ENCODE measurements at places on chromosomes 1 and 21.

DNA sequence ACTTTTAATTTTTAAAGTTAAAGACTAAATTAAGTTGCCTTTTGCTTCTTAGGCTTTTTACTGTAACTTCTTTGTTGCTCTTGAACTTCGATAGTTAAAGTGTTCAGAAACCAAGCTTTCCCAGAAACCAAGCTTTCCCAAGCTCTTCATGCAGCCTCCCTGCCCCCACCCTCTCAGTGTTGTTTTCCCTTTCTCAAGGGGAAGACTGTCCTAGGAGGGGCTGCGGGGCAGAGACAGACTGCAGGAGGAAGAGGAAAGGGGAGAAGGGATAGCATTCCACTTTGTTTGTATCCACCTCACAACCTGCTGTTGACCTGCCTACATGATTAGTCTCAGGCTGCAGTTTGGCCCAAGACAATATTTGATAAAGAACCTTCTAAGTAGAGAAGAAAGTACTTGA, 39.0 kb upstream of the DIPK1A start:
- no peak for DNase-seq

GRCh38 chr21:42652527-42653230, 742 bp upstream of the PDE9A start:
- DNase-seq, result no peak

- DNase-seq, result no peak
These were observed 1.4 kb downstream of the PI4KB start for GRCh38 chr1:151325646-151326429.

DNA sequence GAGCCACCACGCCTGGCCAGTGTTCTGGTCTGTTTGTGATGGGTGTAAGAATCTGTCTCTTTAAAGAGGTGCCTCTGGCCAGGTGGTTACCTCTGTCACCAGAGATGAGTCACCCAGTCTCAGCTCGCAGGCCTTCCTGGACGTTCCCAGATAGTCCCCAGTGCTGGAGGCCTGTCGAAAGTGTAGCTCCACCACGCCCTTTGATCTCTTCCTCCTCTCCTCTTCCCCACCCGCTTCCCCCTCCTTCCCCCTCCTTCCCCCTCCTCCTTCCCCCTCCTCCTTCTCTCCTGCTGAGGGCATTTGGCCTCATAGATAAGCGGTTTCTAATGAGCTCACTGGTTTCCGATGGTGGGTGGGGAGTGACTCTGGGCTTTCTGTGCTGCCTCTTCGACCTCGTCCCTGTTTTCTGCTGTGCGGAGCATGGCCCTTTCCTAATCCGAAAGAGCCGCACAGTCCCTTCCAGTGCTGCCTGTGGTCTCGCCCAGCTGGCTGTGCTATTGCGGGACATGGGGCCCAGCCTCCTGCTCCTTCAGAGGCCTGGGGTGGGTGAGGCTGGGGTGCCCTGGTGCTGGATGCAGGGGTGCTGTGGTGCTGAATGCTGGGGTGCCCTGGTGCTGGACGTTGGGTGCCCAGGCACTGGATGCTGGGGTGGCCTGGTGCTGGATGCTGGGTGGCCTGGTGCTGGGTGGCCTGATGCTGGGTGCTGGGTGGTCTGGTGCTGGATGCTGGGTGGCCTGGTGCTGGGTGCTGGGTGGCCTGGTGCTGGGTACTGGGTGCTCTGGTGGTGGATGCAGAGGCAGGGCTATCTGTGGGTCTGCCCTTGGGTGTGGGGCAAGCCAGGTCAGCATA, 19.2 kb downstream of the AGPAT3 start:
- DNase-seq, result no peak

DNA sequence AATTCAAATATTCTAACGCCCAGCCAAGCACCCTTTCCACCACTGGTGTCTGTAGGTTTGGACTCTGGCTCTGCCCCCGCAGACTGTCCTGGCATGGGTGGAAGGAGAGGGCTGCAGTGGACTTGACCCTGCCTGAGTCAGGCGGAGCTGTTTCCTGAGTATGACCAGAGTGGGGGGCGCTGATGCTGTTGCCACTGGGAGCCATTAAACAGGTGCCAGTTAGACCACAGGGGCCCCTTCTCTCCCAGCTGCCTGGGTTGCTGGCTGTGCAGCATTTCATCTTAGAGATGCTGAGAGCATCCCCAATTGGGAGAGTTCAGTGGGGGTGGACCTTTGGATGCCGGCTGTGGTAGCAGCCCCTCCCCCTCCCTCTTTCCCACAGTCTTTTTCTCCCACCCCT, 539.5 kb downstream of the MATN1 start:
- DNase-seq, result no peak

DNA sequence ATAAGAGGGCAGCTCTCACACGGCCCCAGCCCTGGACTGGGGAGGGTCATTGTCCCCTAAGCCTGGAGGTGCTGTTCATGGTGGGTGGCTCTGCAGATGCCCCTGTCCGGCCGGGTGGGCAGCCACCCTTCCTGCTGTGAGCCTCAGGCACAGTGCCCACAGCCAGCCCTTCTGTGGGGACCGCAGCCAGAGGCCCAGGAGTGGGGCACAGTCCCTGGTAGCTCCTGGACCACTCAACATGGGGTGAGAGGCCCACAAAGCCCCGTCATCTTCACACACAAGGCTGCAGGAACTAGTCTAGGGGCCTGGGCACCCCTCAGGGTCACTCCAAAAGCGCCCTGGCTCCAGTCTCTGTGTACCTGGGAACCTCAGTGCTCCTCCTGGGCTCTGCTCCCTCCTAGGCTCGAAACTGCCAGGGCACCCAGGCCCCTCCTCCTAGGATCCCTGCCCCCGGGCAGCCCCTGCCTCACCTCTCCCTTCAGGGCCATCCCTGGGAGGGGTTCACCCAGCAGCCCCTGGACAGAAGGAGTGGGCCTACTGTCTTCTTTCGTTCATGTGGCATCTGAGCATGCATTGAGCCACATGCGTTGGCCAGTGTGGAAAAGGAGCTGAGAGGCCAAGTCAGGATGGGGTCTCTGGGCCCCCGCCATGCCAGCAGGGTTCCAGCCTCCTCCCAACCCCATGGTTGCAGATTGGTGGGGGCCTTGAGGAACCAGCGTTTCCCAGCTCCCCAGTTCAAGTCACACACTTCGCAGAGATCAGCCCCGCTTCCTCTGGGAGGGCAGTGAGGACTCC, 43.0 kb downstream of the WNT9A start:
- no peak for DNase-seq

- DNase-seq, result no peak
These were observed 238 bp upstream of the SCP2 start for GRCh38 chr1:52926864-52927211.
